Stimulated activated CD8-positive, alpha-beta memory T cell treated with anti-CD3 and anti-CD28 coated beads, Interleukin-4, amount 100 ng/mL, for 4 hours (primary cell): ENCODE measurements at places on chromosomes 3 and 15.

- no peak for DNase-seq
Measured at GRCh38 chr3:150384296-150385212, 23.5 kb upstream of the TSC22D2 start.

GRCh38 chr15:63048776-63049665 lies 6.5 kb downstream of the TPM1 start:
- DNase-seq: peak; percentile 7

- no peak for DNase-seq
Measured at GRCh38 chr3:129122412-129123011, 908 bp upstream of the RAB43 start.

DNA sequence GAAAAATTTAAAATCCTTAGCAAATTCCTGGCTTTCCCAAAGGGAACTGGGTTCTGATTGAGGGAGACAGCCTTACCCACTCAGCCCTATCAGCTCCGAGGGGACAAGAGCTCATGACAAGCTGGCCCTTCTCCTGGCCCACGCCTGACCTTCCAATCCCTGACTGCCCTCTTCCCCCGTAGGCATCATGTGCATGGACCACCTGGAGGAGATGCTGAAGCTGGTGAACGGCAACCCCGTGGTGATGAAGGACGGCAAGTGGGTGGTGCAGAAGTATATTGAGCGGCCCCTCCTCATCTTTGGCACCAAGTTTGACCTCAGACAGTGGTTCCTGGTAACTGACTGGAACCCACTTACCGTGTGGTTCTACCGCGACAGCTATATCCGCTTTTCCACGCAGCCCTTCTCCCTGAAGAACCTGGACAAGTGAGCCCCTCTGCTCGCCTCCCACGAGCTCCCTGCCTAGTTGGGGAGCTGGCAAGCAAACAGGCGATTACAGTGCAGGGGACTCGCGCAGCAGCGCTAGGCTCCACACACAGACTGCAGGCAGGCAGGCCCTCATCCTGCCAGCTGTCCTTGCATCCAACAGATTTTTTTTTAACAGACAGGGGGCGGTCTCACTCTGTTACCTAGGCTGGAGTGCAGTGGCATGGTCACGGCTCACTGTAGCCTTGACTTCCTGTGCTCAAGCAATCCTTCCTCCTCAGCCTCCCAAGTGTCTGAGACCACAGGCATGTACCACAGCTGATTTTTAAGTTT lies 16.8 kb downstream of the RPUSD3 start:
- DNase-seq: no peak

DNA sequence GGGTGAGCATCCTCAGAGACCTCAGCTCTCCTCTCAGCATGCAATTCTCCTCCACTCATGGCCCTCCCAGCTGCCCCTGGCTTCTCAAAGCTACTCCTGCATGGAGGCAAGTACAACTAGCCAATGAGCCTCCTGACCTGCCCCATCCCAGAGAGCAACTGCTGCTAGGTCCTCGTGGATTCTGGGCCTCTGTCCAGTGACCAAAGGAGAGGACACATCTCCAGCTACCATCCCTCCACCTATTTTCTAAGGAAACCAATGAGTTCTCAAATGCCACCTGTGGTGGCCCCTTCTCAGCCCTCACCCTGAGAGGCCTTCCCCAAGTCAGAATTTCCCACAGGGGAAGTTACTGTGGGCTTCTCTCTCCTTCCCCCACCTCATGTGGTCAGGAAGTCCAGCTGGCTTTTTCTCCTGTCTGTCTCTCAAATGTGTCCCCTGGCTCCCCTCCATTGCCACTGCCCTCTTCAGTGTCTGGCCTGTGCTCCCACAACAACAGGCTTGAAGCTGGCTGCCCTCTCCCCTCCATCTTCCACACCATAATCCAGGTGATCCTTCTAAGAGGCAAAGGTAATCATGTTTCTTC lies 43.0 kb downstream of the LIPC start:
- DNase-seq: no peak

- no peak for DNase-seq
Measured at GRCh38 chr15:77591968-77592613, 40.6 kb downstream of the LINGO1 start.

GRCh38 chr3:6177417-6177816 lies 683.5 kb upstream of the GRM7 start:
- DNase-seq: no peak

- no peak for DNase-seq
Measured at GRCh38 chr3:87805670-87806069, 253.1 kb downstream of the CGGBP1 start.

GRCh38 chr3:126995926-126996512 lies 13.1 kb downstream of the PLXNA1 start:
- DNase-seq: no peak

GRCh38 chr15:60237446-60237845 lies 160.3 kb downstream of the ANXA2 start:
- DNase-seq: no peak

GRCh38 chr3:17833786-17834559 lies 91.5 kb upstream of the TBC1D5 start:
- no peak for DNase-seq

DNA sequence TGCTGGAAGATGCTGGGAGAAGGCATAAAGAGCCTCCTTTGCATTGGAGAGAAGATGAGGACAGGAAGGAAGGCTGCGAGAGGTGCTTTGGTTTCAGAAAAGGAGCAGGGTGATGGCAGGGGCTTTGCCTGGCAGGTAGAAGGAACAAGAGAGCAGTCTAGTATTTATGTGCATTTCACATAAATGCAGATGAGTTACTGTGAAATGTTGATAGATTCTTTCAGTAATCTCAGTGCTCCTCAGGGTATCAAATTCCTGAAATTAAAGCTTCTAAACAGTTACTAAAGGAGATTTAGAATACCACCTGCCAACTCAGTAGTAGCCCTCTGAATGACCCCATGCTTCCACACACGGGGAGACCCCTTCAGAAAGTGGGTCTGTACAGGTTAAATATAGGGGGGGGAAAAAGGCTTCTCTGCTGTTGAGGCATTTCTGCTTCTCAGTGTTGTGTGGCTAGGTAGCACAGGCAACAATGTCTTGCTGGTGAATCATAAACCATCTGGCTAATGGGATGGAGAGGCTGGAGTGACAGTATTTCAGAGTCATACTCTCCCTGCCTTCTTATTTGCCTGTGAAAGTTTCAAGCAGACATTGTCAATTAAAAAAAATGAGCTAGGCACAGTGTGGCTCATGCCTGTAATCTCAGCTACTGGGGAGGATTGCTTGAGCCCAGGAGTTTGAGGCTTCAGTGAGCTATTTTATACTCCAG lies 14.3 kb upstream of the FBXL22 start:
- no peak for DNase-seq

DNA sequence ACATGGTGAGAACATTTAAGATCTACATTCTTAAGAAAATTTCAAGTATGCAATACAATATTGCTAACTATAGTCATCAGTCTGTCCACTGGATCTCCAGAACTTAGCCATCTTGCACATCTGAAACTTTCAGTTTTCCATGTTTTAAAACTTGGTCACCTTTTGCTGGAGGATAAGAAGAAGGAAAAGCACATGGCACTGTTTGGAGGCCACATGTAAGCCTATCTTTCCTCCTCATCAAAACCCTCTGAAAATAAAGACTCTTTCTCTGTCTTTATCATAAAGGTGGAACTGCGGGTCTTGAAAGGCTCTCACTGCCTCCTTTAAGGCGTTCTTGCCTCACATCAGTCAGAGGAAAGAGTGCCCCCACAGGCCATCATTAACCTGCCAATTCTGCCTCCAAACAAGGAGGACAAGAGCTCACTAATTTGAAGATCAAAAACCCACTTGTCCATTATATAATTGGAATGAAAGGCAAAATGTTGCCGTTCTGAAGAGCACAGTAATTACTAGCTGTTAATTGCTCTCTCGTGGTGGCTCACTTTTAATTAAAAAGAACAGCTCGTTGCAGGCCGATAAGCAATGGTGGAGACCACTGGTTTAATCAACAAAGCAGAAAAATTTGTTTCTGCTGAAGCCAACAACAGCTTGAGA lies 157.8 kb downstream of the MECOM start:
- DNase-seq: no peak

- DNase-seq: no peak
Measured at GRCh38 chr3:95887114-95887513, 927.3 kb upstream of the EPHA6 start.

GRCh38 chr3:124628863-124629262 lies 101.4 kb upstream of the UMPS start:
- DNase-seq: no peak
